Neuronal stem cell (in vitro differentiated cells): ENCODE measurements at places on chromosomes 2 and 18.
A peak's percentile ranks its signal among the peaks of the same experiment; 100 is the strongest.

DNA sequence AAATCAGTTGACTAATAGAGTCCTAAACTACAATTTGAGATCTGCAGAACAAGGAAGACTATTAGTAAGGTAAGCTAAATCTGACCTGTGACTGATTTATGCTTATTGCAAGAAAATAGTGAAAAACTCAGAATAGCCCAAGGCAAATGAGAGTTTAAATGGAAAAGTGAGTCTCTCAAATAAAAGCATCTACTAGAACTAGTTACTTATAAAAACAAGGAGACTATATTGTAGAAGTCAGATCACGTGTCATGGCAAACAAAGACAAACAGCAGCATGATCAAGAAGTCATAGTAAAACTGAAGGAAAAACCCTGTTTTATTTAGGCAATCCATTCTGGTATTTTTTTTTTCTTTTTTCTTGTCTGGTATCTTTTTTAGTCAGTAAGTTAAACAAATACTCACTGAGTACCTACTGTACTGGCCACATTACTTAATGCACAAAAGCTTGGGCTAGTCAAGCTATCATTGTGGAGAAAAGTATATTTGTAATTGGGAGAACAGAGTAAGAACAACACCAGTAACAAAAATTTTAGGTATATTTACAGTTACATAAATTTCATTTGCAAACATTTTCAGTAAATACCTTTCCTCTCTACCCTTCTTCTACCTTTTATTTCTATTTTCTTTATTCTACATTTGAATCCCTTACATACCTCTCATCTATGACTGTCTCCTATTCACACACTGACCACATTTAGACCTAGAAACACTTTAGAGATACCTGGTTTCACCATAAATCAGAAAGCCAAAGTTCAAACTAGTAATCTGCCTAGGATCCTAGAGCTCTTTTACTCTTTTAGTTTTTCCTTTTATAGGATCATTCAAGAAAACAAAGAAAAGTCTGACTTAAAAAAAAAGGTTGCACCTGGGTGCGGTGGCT is 23.7 kb downstream of the CCDC88A start:
- DNase-seq = no peak

- DNase-seq = no peak
These were observed 67.9 kb downstream of the LRRFIP1 start for GRCh38 chr2:237695201-237695780.

- DNase-seq = no peak
These were observed 20.2 kb upstream of the NOSTRIN start for GRCh38 chr2:168782271-168782670.

DNA sequence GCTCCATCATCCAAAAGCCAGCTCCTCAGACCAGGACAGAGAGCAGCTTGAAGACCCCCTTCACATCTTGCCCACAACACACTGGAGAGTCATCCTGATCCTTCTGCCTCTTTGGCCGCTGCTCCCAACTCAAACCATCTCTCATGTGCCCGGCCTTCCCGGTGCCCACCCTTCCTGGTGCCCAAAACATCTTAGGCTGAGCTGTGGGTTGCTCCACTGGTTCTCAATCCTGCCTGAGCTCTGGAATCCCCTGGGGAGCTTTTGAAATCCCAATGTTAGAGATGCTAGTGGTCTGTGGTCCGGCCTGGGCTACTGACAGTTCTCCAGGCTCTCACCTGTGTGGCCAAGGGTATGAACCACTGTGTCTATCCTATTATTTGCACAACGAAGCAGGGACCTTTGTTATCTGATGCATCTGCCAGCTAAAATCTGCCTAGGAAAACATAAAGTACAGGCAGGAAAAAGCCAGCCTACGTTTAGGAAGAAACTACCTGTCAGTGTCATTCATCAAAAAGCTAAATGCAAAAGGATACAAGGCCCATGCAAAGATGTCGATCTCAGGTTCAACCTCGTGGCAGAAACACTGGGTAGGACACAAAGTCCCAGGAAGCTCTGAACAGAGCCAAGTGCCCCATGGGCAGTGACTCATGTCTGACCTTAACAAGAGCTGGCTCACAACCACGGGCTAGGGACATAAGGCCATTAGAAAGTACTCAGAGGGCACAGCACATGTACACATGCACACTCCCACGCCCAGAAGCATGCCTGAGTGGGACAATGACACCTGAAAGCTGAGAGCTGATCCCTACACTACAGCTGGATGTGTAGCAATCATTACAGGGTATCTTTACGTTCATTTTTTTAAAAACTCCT is 30.8 kb downstream of the TBC1D8 start:
- no peak for DNase-seq

- DNase-seq = no peak
These were observed 104.7 kb downstream of the TSN start for GRCh38 chr2:121860033-121860757.

DNA sequence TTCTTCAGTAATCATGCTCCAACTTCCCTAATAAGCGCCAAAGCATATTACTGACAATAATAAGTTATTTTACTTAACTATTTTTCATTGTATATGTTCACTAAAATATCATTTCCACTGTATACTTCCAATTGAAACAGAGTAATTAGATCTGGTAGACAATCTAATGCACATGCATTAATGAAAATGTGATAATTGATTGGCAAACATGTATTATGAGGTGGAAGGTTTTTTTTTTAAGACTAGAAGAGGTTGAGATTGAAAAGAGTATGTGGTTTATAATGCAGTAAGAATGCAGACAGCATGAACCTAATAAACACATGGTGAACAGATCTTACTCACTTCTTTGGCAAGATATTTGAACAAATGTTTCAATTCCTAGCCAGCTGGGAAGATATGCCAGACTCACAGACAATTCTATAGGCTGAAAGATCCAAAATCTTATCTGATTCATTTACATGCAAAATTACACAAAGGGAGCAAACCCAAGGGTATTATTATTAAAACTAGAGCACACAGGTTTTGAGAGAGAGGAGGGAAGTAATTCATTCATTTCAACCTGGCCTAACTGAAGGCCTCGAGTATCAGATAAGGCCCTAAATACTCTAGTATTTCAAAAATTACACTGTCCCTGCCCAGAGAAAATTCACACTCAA is 2.8 kb downstream of the NCKAP1 start:
- no peak for DNase-seq

- DNase-seq = no peak
These were observed 39.4 kb downstream of the HADHB start for GRCh38 chr2:26284132-26284531.

- no peak for DNase-seq
These were observed 112.7 kb downstream of the ANKRD44 start for GRCh38 chr2:197197895-197198311.

GRCh38 chr2:210647151-210647550 is 90.8 kb downstream of the CPS1 start:
- DNase-seq = no peak

DNA sequence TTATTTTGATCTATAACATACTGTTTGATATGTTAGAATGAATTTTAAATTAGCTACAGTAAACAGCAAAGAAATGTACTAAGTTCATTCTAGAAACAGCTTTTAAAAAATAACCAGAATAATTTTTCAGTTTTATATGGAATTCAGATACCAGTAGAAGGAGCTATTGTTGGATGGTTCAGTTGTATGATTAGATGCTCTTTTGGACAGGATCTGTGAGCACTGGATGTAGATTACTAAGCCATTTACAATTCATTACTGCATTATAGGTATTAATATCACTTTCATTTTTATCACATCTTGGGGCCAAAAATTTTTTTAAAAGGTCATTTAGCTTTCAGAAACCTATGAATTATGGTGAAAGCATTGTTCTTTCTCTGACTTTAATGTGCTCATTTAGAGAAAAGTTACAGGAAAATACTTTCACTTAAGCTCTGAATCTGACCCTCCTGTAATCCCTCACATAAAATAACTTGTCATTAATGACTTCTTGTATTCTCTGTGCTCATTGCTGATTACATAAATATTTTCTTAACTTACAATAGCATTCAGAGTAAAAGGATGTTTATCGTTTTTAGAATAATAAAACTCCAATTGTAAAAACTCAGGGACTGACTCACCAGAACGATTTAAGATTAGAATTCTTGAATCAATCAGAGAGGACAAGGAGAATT is 750.2 kb downstream of the SLC4A3 start:
- no peak for DNase-seq

DNA sequence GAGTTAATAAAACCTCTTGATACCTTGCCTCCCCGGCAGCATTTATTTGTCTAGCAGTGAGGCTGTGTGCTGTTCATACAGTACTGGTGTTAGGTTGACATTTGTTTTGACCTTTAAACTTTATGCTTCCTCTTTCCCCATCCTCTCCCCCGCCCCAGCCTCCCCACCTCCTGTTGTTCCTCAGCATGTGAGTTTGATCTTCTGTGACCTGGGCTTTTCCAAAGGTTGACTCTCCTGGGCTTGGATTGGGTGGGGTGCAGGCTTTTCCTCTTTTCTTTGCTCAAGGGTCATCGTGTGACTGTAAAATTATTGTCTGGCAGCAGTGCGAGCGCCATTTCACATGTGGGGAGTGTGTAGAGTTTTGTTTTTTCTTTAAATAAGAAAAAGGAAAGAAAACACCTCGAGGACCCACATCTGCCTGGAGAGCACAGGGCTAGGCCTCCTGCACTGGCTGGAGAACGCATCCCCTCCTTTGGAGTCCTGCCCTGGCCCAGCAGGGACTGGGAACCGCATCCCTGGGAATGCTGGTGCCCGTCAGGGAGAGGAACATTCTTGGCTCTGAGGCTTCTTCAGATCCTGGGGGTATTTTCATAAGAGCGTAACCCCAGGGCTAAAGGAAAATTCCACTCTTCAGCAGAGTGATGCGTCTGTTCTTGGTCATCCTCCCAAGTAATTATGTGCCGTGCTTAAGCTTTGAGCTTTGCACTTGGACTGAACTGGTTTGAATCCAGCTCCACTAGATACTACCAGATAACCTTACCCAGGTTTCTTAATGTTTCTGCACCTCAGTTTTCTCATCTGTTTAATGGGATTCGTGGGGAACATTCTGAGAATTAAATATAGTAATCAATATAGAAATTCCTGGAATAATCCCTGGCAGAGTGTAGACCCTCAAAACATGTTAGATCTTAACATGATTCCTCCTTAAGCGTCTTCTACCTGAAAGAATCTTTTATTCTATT is 91.5 kb downstream of the SETBP1 start:
- no peak for DNase-seq

- DNase-seq = no peak
These were observed 37.3 kb downstream of the CDH19 start for GRCh38 chr18:66566616-66567015.

- peak; percentile 31 for DNase-seq
These were observed 59.8 kb downstream of the SNTG2 start for GRCh38 chr2:1010415-1010930.

DNA sequence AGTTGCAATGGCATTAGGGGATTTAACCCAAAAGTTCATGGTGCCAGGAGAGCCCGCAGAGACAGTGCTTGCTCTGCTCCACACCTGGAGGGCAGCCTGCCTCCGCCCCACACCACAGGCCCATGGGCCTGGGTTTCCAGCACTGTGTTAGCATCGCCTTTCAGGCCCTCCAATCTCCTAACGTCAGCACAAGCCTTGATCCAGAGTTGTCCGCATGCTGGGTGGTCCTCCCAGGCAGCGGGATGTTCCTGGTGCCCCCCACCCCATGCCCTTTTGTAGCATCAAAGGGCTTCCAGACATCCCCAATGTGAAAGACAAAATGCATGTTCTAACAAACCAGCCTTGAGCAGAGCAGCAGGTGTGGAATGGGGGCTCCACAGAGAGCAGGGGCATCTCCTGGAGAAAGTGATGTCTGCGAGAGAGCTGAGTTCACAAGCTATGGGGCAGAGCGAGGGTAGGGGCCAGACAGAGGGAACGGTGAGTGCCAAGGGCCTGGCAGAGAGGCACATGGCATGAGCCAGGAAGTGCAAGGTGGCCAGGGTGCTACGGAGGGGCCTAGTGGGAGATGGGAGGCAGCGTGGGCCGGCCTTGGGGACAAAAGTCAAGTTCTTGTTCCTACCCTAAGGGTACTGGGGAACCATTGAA is 119.2 kb downstream of the CYP26B1 start:
- DNase-seq = no peak
